ENCODE measurements at places on chromosomes 2 and 18.
A peak's percentile ranks its signal among the peaks of the same experiment; 100 is the strongest.

- DNase-seq, result no peak
Measured at GRCh38 chr2:119424284-119425118, 7.2 kb upstream of the TMEM37 start.

- DNase-seq, result no peak
Measured at GRCh38 chr18:9435041-9435440, 40.3 kb upstream of the RALBP1 start.

- DNase-seq, result no peak
Measured at GRCh38 chr18:60049172-60049571, 149.4 kb downstream of the PMAIP1 start.

GRCh38 chr2:235011929-235012631, 60.3 kb downstream of the SH3BP4 start:
- no peak for DNase-seq

DNA sequence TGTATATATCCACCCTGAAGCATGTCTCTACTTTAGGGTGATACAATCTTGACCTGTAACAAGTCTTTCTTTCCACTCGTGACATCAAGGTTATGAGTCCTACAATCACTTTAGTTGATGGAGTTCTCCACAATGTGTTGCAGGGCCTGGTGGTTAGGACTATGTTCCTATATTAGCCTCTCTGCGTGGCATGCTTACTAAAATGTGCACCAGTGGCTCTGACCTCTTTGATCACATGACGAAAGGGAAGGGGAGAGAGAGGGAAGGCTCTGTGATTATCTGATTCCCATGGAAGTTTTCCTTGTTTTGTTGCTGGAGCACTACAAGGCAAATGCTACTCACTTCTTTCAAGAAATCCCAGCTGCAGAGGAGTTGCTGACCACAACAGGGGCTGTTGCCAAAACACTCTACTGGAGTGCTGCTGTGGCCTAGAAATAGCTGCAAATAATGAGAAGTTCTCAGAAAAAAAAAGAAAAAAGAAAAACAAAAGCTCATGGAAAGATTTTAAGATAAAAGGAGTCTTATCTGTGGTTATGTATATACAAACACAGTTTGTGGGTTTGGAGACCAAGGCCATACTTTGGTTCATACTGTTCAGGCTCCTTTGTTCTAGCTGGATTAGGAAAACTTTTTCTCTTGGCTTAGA, 272.8 kb upstream of the MMADHC start:
- no peak for DNase-seq

GRCh38 chr2:33009249-33009648, 62.5 kb downstream of the LTBP1 start:
- DNase-seq, result no peak

DNA sequence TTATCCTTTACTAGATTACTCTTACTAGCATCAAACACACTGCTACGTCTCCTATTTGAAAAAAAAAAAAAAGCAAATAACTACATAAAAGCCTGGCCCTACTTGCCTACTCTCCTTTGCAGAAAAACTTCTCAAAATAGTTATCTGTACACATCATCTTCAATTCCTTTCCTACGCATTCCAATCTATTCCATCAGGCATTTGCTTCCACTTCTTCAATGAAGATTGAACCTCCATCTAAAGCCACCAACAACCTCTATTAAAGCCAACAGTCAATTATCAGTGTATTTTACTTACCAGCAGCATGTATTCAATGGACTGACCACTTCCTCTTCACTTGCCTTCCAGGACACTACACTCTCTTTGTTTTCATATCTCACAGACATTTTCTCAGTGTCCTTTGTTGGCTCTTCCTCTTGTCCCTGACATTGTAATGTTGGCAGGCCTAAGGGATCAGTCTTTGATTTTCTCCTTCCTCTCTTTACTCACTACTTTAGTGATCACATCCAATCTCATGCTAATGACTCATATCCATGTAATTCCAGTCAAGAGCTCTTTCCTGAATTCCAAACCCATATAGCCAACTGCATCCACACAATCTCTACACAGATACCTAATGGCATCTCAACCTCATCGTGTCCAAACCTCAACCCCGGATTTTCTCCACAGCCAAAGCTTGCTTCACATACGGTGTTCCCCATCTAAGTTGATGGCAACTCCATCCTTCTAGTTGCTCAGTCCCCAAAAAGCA, 131.3 kb downstream of the CCDC148 start:
- no peak for DNase-seq

DNA sequence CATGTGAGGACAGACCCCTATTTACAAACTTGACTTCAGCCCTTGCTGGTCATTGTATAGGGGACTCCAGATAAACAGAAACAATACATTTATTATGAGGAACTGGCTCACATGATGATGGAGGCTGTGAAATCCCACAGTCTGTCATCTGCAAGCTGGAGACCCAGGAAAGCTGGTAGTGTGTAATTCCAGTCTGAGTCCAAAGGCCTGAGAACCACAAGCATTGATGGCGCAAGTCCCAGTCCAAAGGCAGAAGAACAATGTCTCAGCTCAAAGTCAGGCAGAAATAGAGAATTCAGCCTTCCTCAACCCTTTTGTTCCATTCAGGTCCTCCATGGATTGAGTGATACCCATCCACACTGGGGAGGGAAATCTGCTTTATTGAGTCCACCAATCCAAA, 28.1 kb upstream of the SPP2 start:
- DNase-seq, result no peak

DNA sequence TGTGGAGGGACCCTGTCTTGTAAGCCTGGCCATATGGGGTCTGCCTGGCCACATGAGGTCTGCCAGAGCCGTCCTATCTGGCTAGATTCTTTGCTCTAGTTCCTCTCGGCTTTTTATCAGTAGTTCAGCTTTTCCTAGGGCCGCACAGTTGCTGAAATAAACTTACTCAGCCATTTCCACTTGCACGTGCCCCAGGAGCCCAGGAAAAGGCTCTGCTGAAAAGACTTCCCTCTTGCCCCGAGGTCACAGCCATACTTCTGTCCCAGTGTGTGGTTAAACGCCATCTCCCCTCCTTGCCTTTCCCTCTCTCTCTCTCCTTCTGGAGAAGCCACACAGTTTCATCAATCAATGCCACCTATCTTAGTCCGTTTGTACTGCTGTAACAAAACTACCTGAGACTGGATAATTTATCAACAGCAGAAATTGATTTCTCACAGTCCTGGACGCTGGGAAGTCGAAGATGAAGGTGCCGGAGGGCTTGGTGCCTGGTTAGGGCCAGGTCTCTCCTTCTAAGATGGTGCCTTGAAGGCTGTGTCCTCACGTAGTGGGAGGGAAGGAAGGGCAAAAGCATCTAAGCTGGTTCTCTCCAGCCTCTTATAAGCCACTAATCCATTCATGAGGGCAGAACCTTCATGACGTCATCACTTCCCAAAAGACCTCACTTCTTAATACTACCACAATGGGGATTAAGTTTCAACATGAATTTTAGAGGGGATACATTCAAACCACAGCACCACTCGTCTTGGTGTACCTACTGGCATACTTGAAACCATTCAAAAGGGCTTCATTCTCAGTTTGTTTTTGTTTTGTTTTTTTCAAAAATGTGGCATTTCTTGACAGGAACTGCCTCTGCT, 11.2 kb upstream of the GALM start:
- DNase-seq, result no peak

- no peak for DNase-seq
Measured at GRCh38 chr2:241312082-241312481, 3.4 kb downstream of the HDLBP start.

DNA sequence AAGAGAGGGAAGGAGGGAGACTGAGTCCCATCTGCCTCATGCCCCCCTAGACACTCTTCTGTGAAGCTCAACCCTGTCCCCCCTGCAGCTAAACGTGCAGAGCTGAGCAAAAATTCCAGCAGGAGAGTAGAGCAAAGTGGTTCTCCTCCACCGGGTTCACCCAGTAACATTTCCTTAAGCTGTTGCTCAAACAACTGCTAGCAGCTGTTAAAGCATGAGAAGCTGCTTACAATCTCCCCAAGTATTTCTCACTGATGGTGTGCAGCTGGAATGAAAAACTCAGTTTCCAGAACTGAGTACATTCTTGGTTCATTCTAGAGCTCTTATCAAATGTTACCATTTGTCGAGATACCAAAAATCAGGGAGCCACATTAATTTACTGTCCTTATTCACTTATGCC, 92.3 kb downstream of the STK39 start:
- DNase-seq, result no peak

GRCh38 chr2:221330436-221330835, 241.7 kb downstream of the EPHA4 start:
- no peak for DNase-seq

GRCh38 chr2:233690444-233690843, 2.2 kb upstream of the UGT1A6 start:
- no peak for DNase-seq

- DNase-seq, result no peak
Measured at GRCh38 chr2:111685342-111685741, 198.7 kb downstream of the ANAPC1 start.

- no peak for DNase-seq
Measured at GRCh38 chr2:162967147-162967546, 128.6 kb upstream of the KCNH7 start.

DNA sequence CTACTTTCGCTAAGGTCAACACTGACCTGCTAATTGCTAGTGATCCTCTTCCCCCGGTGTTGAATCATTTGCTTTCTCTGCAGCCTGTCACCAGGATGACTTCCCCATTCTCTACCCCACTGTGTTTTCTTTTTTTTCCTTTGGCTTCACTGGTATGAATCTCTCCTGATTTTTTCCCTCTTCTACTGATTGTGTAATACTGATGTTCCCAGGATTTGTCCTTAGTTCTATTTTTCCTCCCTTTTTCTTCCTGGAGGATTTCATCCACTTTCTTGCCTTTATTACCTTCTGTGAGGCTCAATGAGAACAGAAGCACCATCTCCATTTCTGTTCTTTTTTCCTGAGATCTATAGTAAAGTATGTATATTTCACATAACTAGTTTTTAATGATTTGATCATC, 14.1 kb upstream of the MSH2 start:
- no peak for DNase-seq

- no peak for DNase-seq
Measured at GRCh38 chr2:200077838-200078237, 122.5 kb downstream of the MAIP1 start.

DNA sequence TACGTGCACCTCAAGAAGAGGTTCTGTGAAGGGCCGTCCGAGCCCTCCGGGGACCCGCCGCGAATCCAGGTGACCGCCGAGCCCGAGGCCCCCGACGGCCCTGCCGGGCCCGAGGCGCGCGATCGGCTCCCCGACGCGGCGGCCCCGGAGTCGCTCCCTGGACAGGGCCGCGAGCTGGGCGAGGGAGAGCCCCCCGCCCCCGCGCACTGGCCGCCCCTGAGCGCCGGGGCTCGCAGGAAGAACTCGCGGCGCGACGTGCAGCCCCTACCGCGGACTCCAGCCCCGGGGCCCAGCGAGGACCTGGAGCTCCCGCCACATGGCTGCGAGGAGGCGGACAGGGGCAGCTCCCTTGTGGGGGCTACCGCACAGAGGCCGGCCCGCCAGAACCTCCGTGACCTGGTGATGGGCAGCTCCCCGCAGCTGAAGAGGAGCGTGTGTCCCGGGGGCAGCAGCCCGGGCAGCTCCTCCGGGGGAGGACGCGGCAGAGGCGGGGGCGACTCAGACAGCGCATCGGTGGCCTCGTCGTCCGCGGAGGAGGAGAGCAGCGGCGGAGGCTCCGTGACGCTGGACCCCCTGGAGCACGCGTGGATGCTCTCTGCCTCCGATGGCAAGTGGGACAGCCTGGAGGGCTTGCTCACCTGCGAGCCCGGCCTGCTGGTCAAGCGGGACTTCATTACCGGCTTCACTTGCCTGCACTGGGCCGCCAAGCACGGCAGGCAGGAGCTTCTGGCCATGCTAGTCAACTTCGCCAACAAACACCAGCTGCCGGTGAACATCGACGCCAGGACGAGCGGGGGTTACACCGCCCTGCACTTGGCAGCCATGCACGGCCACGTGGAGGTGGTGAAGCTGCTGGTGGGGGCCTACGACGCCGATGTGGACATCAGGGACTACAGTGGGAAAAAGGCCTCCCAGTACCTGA, 812 bp downstream of the SOWAHC start:
- peak; percentile 4 for DNase-seq

GRCh38 chr2:38277245-38278116, 99.6 kb downstream of the ATL2 start:
- DNase-seq, result no peak

- DNase-seq, result no peak
Measured at GRCh38 chr18:35158728-35159450, 81.9 kb upstream of the ZNF397 start.

GRCh38 chr2:479031-479430, 191.1 kb upstream of the ALKAL2 start:
- DNase-seq, result no peak

GRCh38 chr2:15311201-15311907, 249.8 kb downstream of the NBAS start:
- no peak for DNase-seq

DNA sequence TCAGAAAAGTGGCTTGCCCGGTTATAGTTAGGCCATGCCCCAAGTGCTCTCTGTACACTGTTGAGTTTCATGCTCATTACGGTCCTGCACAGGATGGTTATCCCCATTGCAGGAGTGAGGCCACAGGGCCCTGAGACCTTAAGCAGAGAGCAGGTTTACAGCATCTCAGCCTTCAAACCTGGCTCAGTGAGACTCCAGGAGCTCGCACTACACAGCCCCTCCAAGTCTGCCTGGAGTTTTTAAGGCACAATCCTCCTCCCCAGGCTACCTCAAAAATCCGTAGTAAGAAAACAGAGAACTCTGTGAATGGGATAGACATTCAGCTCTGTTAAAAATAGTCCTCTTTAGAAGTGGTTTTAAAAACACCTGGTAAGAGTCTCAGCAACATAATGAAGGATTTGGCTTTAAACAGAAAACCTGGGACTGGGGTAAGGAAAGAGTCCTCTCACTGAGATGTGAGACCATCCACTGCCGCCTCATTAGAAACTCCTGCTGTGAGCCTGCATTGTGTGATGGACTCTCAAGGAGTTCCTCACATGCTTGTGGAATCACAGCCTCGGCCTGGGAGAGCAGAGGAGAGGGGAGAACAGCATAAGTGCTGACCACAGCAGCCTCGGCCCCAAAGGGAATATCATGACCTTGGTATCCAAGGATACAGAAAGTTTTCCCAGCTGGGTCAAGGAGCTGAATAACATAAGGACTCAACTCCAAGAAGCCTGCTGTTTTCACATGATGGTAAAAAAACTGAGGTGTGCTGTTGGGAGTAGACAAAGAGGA, 214.8 kb downstream of the ATAD2B start:
- no peak for DNase-seq

GRCh38 chr2:136751406-136751805, 13.9 kb upstream of the THSD7B start:
- no peak for DNase-seq

- DNase-seq, result no peak
Measured at GRCh38 chr18:2636126-2636631, 19.3 kb upstream of the SMCHD1 start.

Measured in stimulated activated CD4-positive, alpha-beta T cell treated with anti-CD3 and anti-CD28 coated beads, Interleukin-12 subunit alpha, Interleukin-12 subunit beta, amount 100 ng/mL, for 4 hours (primary cell).